ENCODE measurements at places on chromosomes 1 and 21.

DNA sequence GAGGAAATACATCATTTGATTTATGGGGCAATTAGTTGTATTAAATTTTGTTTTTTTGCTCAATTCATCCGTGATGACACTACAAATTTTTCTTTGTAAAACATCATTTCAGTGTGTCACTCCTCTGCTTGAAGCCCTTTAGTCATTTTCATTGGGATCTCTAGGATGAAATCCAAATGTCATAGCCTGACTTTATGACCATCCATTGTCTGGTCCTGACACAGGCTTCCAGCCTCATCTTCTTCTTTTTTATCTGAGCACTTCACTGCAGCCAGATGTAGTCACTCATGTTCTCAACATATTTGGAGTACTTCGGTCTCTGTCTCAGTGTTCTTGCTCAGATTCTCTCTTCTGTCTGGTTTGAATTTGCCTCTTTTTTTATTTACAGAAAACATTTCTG, 173.1 kb downstream of the HMCN1 start:
- no peak for DNase-seq

DNA sequence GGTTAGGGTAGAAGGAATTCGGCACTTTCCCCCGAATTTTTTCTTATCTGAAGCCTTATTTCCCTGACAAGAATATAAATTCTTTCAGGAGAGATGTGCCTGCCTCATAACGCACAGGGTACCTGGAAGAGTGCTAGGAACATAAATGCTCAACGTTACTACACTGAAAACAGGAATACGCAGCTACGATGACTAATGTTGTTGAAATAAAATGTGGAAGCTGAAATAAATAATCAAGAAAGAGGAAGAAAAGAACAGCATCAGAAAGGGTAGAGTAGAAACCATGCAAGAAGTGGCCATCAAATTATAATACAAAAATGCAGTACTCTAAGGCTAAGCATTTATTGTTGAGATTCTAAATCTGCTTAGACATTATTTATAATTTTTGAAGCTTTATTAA, 33.9 kb downstream of the SLC66A1 start:
- DNase-seq: no peak

GRCh38 chr1:25616987-25617624, 515 bp downstream of the MAN1C1 start:
- no peak for DNase-seq

GRCh38 chr21:38807441-38807871, 1.7 kb downstream of the ETS2 start:
- no peak for DNase-seq

GRCh38 chr1:7646981-7647901, 123.9 kb upstream of the VAMP3 start:
- peak; percentile 37 for DNase-seq

DNA sequence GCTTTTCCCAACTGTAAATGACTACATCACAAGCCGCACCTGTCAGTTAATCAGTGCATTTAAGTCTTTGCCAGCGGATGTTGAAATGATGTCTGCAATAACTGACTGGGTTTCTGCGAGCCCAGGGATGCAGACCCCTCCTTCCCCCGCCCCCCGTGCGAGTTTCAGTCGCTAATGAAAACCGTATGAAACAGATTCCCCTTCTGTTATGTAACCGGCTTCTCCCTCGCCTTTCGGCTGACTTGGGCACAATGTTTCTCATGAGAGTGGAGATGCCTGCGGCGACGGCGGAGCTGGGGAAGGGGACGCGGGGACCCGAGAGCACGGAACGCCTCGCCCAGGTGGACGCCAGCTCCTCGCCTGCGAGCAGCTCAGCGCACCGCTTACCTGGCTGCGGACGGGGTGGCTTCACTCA, 753 bp downstream of the KCNJ6 start:
- DNase-seq: no peak

GRCh38 chr1:58789996-58790660, 6.3 kb upstream of the JUN start:
- no peak for DNase-seq

GRCh38 chr1:214310777-214311690, 30.1 kb downstream of the SMYD2 start:
- DNase-seq: no peak

DNA sequence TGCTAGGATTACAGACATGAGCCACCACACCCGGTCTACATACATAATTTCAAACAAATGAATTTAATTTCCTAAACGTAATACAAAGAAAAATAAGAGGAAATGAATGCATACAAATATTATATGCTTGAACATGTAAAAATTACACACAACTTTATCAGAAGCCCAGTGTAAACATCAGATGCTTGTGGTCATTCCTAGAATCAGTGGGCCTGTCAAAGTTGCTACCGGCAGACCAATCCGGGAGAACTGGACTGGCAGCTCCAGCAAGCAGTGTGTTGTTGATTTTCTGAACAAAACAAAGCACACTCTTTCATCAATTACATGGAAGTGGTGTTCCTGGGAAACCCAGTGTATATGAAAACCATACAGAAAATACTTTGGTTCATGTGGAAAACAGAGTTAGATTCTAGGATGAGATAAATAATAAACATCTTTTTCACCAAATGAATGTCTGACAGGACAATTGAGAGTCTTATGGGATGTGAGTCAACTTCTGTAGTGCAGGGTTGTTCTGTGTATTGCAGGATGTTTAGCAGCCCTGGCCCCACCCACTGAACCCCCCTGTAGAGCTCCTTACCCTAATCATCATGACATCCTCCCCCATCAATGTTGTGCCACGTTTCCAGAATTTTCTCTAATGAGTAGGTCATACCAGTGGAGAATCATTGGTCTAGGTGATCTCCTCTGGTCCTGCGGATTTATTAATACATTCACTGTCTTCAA, 33.8 kb downstream of the MFSD2A start:
- DNase-seq: no peak

GRCh38 chr1:100366209-100366525, 13.9 kb downstream of the CDC14A start:
- no peak for DNase-seq

DNA sequence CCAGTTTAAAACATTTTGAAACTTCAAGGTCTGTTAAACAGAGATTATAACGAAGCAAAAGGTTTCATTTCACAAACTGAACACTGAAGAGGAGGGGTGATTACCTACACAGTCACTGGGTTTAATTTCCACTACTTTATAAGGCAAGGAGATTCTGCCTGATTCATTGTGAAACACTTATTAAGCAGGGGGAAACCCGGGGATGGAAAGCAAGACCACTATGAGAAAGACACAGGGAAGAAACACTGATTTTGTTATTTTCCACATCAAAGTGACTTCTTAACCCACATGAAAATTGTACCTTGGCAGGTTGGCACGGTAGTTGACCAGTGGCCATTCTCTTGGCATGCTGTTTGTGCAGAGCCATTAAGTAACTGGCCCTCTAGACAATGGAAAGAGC, 8.1 kb upstream of the F5 start:
- DNase-seq: no peak

DNA sequence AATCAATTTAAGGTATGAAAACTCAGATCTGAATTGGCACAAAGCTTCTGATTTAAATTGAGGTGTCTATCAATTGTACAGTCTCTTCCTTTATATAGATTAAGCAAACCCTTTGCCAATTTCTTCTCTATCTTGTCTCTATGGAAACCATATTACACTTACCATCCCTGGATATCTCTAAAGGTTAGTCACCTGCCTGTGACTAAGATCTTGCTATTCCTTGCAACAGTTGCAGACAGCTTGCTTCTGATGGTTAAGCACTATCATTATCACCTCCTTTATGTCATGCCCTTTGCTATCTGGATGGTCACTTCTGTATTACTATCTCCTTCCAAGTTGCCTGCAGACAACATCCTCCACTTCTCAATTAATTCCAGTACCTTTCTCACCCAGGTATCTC, 998.6 kb upstream of the B3GALT2 start:
- DNase-seq: no peak

GRCh38 chr1:55645270-55645669, 430.1 kb upstream of the USP24 start:
- no peak for DNase-seq

DNA sequence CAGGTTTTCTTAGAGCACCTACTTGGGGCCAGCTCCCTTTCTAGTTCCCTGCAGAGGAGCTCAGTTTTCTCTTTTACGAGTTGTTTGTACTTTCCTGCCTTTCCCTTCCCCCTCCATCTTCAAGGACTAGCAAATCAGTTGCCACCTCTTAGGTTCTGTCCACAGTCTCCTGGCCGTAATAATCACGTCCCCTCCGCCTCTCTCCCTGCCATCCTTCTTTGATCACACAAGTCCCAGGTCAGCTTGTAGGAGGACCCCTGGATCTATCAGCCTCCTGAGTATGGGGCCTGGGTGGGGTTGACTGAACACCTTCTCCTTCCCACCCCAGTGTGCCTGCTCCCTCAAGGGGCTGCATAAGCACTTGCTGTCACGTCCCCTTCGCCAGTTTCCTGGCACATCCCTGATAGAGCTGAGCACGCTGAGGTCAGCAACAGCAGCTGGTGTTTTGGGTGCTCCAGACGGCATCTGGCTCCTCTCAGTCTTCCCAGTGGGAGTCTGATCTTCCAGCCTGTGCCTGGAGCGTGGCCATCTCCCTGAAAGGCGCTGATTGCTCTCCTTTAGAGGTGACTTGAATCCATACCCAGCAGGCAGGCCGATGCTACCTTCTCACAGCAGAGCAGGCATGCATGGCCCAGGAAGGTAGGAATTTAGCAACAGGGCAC, 216.1 kb upstream of the TMEM51 start:
- no peak for DNase-seq

GRCh38 chr1:168689726-168690602, 39.0 kb downstream of the DPT start:
- DNase-seq: no peak

DNA sequence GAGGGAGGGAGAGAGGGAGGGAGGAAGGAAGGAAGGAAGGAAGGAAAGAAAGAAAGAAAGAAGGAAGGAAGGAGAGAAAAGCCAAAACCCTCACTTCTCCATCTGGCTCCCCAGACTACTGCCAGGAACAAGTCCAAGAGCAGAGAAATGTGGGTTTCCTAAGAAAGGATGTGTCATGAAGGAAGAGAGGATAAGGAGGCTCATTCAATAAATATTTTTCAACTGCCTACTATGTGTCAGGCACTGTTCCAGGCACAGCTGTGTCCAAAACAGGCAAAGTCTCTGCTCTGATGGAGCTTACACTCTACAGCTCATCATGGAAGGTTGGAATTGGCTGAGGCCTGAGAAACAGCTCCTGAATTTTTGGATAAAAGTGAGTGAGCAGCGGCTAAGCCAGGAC, 42.6 kb upstream of the ATP2B4 start:
- no peak for DNase-seq

DNA sequence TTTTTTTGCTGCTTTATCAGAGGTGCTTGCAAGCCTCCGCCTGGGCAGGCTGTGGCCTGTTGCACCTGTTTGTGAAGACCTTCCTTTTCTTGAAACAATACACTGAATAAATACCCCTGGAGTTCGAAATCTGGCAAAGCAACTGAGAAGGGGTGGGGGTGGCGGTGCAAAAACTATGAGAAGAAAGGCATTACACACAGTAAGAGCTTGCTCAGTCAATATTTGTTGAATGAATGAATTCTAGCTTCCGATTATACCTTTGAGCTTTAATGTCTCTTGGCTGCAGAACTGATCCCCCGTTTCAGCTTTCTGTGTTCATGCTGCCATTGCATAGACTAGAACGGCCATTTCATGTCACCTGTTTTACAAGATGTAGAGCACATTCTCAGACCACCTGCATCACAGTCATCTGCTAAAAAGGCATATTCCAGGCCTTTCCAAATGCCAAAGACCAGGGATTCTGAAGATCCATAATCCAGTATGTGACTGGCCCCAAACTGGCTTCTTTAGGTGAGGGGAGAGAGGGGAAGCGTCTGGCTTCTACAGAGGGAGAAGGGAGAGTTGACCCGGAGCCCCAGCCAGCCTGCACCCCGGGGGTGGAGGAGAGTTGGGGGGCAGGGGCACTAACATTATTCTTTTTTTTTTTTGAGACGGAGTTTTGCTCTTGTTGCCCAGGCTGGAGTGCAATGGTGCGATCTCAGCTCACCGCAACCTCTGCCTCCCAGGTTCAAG, 111.5 kb downstream of the ETS2 start:
- no peak for DNase-seq
